ENCODE measurements at places on chromosomes 5 and 9. TPM values are rescaled to one million over a fixed set of nuclear protein-coding genes. Genes with fewer than 3 reads are reported as not detected.

WNT8A gene
- total RNA-seq, result under 0.01 TPM

C1QTNF2 gene
- 0.10 TPM for total RNA-seq

DTWD2 gene
- 2.9 TPM for total RNA-seq

SNX30 gene
- total RNA-seq, result 10.1 TPM

HTR4 gene
- 0.10 TPM for total RNA-seq

MATR3 gene
- 306 TPM for total RNA-seq

STPG3 gene
- total RNA-seq, result not detected

FSD1L gene
- 3.6 TPM for total RNA-seq

INSL6 gene
- total RNA-seq, result not detected

CA9 gene
- not detected for total RNA-seq

HTR1A gene
- total RNA-seq, result not detected

TRPM6 gene
- total RNA-seq, result 0.38 TPM

SHISAL2B gene
- not detected for total RNA-seq

PCDHB5 gene
- total RNA-seq, result 0.98 TPM

NOL6 gene
- total RNA-seq, result 41.2 TPM

TAS2R1 gene
- not detected for total RNA-seq

ANKRD18A gene
- total RNA-seq, result under 0.01 TPM

MCIDAS gene
- not detected for total RNA-seq

IL4 gene
- not detected for total RNA-seq

PCDHGA5 gene
- 1.5 TPM for total RNA-seq

PLK2 gene
- 702 TPM for total RNA-seq

FOXD4L4 gene
- total RNA-seq, result 0.19 TPM
